Left kidney (tissue), 8 donors: ENCODE measurements at places on chromosomes 4 and X.
A peak's percentile ranks its signal among the peaks of the same experiment; 100 is the strongest.

DNA sequence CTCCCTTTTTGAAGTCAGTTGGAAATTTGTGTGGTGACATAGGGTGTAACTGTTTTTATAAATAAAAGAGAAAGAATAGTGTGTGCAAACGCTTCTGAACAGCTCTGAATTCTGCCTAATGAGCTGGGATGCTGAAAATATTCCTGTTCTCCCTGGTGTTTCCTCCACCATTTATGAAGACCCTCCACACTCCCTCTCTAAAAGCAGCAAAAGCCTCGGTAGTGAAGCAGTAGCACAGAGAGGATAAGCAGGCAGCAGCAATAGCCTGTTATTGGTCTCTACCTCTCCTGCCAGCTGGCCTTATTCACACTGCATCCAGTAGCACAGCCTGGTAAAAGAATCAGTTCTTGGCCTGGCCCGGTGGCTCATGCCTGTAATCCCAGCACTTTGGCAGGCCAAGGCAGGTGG is 406.1 kb downstream of the IQCM start:
- DNase-seq: no peak

- no peak for DNase-seq
Measured at GRCh38 chr4:97110506-97110905, 1032.8 kb downstream of the STPG2 start.

DNA sequence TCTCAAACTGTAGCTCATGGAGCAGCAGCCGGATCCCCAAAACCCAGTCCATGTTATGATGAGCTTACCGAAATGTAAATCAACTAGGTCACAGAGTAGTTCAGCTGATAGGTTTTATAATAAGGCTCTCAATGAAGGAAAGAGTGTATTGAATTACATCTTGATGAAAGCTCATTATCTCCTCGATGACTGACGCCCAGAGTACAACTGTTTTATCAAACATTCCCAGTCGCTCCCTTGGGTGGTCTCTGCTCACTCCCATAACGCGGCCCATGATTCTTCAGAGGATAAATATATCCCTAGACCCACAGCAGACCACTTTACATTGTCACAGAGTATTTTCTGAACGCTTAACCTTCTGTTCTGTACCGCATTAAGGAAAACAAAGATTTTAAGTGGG is 452.3 kb upstream of the GALNT7 start:
- DNase-seq: no peak

GRCh38 chr4:159104694-159105414 is 2.0 kb downstream of the RAPGEF2 start:
- peak; percentile 32 for DNase-seq

GRCh38 chr4:36532670-36533379 is 251.4 kb downstream of the DTHD1 start:
- DNase-seq: no peak
